Activated CD8-positive, alpha-beta T cell treated with anti-CD3 and anti-CD28 coated beads, Interleukin-2, amount 10 ng/mL, durations not matched to agents 7 days and 5 days (primary cell): ENCODE measurements at places on chromosomes 6 and 20. TPM values are rescaled to one million over a fixed set of nuclear protein-coding genes. Genes with fewer than 3 reads are reported as not detected.

GRCh38 chr6:113654396-113654795 lies 202.7 kb upstream of the MARCKS start:
- no peak for DNase-seq

GRCh38 chr6:148016013-148016412 lies 326.6 kb upstream of the SASH1 start:
- DNase-seq: no peak

DNA sequence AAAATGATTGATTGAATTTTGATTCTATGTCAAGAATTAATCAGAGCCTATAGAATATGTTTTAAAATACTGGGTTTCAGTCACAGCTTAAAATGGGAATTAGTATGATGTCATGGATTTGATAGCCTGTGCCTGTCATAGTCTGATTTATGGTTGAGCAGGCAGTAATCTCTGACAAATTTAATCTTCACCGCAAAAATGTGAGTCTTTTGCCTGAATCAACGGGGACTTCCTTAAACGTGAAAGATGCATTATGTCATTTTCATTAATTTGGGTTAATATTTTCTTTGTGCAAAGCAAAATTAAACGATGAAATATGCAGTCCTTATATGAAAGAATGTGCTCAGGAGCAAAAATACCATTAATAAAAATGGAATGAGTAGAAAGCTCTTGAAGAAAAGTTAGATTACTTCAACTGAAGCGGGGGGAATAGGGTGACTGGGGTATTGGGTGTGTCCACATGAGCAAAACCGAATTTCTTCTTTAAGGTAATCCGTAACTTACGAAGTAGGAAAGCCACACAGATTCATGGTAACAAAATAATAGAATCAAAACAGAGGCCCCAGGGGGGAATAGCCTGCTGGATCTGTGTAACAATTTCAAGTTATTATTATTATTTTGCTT lies 339.6 kb upstream of the NOX3 start:
- no peak for DNase-seq

- DNase-seq: peak; percentile 91
These were observed 880.5 kb upstream of the DEFB115 start for GRCh38 chr20:30376767-30377658.

DNA sequence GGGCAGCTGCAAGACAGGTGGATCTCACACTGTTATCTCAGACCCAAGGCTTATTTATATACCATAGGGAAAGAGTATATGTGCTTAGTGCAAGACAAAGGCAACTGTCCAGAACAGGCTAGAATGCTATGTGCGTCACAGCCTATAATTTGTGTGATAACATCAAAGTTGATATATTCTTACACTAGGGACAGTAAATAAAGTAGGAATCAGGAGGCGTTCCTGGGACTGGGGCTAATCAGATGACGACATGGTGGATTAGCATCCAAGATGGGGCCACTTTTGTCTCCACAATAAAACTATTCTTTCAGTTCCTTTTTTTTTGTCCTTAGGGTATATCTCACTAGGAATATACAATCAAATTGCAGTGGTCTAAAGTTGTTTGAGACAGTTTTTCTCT lies 54.9 kb upstream of the IER3 start:
- no peak for DNase-seq

DNA sequence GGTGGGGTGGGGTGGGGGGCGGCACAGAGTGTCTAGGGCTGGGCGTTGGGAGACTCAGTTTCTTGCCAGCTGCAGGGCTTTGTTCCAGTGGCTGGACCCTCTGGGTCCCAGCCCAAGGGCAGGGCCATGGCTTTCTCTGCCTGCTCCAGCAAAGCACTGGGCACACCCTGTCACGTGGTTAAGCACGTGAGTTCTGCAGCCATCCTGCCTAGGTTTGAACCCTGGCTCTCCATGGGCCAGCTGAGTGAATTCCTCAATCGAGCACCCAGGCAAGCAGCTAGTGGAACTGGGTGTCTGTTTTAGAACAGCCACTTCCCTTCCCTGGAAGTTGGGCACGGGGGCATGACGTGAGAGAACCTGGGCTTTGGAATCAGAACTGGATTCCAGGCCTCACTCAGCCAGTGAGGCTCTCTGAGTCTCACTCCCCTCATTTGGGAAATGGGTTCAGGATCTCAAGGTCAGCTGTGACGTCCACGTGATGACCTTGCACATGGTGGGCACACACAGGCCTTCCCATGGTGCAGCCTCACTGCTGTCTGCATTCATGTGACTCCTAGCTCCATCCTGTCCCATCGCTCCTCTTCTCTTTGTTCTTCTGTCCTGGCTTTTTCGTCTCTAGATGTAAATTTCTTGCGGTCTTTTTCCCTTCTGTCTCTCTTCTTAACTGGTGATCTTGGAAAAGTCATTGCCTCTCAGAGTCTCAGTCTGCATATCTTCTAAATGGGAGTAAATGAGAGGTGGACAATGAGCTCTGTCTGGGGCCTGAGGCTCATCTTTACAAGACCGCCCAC lies 45.9 kb downstream of the NOL4L start:
- DNase-seq: peak; percentile 58

DNA sequence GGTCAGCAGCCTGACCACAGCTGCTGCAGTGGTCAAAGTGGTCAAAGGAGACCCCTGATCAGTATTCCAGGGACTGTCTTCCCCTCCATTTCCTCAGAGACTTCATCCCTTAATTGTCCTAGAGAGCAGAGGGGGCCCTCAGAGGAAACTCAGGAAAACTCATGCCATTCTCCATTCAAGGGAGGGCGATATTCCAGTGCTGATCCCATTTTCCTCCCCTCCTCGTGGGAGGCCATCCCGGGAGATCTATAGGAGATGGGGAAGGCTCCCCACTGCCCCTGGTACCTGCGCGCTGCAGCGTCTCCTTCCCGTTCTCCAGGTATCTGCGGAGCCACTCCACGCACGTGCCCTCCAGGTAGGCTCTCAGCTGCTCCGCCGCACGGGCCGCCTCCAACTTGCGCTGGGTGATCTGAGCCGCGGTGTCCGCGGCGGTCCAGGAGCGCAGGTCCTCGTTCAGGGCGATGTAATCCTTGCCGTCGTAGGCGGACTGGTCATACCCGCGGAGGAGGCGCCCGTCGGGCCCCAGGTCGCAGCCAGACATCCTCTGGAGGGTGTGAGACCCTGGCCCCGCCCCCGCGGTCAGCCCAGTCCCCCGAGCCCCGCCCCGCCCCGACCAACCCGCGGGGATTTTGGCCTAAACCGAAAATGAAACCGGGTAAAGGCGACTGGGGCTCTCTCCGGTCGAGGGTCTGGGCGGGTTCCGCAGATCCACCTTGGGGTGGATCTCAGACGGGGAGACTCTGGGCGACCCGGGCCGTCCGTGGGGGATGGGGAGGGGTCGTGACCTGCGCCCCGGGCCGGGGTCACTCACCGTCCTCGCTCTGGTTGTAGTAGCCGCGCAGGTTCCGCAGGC lies 878 bp downstream of the HLA-C start:
- DNase-seq: peak; percentile 58

DNA sequence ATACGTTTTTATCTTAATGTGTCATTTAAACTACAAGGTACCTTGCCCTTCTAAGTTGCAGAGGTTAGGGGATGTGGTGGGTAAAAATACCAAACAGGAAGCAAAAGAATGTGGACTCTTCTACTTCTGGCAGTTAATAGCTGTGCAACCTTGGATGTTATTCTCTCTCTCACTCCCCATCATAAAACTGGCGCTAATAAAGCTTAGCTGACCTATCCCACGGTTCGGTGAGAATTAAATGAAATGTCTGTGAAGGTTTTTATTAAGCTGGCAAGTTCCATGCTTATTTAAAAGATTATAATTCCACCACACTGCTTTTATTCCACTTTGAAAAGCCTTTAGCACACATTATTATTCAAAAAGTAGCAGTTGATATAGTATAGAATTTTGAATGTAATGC lies 127.8 kb upstream of the SLC22A23 start:
- DNase-seq: no peak

DNA sequence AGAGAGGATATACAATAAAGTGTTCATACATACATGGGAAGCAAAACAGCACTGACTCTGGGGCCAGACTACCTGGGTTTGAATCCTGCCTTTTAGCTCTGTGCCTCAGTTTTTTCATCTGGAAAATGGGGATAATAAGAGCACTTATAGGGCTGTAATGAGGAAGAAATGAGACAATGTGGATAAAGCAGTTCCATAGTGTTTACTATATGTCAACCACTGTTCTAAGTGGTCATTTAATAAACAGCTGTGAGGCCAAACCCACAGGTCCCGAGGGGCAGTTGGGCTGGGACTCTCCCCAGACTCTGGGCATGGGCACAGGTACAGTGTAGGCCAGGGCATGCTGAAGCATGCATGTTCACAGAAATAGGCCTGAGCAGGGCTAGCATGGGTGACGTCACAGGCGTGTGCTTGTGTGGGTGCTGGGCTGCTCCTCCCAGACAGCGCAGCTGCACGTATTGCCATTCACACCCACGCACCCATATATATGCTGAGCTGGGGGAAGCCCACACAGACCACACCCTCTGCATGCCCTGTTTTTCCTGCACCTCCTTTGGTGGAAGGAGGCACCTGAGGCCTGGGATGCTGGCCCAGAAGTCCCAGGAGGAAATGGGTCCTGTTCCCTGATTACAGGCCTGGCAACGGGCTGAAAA lies 3.5 kb upstream of the PLCG1 start:
- peak; percentile 42 for DNase-seq

- DNase-seq: no peak
These were observed 73.6 kb downstream of the ADAT2 start for GRCh38 chr6:143376861-143377260.

DNA sequence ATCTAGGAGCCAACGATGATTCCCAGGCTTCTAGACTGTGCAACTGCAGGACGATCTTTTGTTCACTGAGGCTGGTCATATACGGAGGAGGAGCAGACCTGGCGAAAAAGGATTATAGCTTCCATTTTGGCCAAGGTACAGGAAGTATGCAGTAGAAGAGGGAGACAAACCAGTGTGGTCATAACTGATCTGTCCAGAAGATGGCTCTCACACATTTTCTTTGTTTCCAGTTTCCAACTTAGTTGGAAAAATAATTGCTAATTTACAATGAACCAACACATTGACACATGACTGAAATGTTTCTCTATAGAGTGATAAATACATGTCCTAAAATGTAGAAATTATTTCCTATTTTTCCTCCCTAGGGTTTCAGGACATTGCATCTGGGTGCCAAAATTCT lies 364.1 kb upstream of the BTBD3 start:
- no peak for DNase-seq

RSPH9 gene
- total RNA-seq: not detected

CGAS gene
- 32.4 TPM for total RNA-seq

NKAPL gene
- not detected for total RNA-seq
